ENCODE measurements at places on chromosomes 7 and 10.

GRCh38 chr10:82089327-82089726 is 214.3 kb downstream of the NRG3 start:
- DNase-seq, result no peak

GRCh38 chr10:45422207-45422865 is 48.3 kb downstream of the ALOX5 start:
- no peak for DNase-seq

DNA sequence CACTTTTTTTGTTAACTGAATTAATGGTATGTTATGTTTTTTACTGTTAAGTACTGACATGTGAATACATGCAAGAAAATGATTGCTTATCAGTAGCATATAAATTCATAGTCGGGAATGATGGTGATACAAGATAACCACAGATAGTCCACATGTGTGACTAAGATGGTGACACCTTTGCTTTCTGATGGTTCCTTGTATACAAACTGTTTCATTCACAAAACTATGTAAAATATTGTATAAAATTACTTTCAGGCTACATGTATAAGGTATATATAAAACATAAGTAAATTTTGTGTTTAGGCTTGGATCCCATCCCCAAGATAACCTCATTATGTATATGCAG is 10.0 kb downstream of the CISD1 start:
- DNase-seq, result no peak

DNA sequence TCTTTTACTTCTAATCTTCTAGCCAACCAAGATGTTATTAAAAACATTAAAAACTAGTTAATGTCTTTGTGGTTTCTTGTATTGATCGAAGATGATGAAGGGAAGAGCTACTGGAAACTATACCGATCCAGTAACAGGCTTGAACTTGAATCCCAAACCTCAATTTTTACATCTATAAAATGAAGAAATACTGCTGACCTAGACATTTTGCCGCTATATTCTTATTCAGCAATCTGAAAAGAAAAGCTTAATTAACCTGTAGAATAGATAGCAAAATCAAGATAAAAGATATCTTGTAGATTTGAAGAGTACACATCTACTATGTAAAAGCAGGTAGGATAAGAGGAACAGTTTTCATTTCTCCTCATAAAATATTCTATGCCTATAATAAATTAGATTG is 326.1 kb upstream of the LRRN3 start:
- no peak for DNase-seq

GRCh38 chr10:13351340-13351915 is 3.3 kb upstream of the SEPHS1 start:
- no peak for DNase-seq

GRCh38 chr10:84548869-84549268 is 220.5 kb downstream of the CCSER2 start:
- DNase-seq, result no peak

DNA sequence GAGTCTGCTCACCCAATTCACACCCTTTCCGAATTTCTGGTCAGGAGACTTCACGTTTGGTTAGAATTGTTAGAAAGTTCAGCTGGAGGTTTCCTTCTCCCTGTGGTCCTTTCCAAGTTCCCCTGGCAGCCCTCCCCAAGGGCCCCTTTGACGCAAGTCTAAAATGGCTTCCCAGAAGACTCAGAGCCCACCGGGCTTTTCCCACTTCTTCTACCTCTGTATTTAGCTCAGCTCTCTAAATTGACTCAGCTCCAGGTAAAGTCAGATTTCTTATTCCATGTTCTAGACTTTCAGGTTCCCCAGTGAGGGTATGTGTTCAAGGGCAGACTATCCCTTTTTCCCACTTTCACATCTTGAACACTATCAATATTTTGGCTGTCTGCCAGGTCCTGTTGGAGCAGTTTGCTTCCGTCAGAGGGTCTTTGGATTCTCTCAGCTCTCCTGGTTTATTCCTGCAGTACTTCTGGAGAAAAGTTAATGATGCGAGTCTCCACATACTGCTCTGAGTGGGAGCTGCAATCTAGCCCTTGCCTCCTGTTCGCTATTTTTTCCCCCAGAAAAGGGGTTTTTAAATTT is 53.1 kb upstream of the ZNF273 start:
- no peak for DNase-seq

GRCh38 chr10:61529208-61529607 is 76.0 kb upstream of the TMEM26 start:
- DNase-seq, result no peak

DNA sequence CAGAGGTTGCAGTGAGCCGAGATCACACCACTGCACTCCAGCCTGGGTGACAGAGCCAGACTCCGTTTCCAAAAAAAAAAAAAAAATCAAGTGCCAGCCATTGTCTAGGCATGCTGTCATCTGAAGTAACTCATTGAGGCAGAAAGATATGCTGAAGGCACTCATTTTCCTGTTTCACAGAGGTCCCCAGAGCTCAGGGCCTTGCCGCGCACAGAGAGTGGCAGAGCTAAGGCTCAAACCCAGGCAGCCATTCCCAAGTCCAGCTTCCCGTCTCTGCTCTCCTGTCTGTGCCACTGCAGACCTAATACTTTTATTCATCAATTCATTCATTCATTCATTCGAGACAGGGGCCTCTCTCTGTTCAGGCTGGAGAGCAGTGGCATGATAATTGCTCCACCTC is 3.5 kb downstream of the GRIFIN start:
- DNase-seq, result no peak

- no peak for DNase-seq
Observed at GRCh38 chr10:69996611-69997010, 56.0 kb upstream of the MACROH2A2 start.

- no peak for DNase-seq
Observed at GRCh38 chr7:105296491-105296890, 92.2 kb downstream of the SRPK2 start.

- no peak for DNase-seq
Observed at GRCh38 chr10:48636231-48636630, 31.4 kb upstream of the ARHGAP22 start.

GRCh38 chr7:2280424-2280823 is 33.8 kb downstream of the SNX8 start:
- DNase-seq, result no peak

GRCh38 chr10:16644146-16644545 is 122.5 kb upstream of the C1QL3 start:
- DNase-seq, result no peak

GRCh38 chr10:122296363-122297120 is 25.4 kb downstream of the BTBD16 start:
- DNase-seq, result no peak

DNA sequence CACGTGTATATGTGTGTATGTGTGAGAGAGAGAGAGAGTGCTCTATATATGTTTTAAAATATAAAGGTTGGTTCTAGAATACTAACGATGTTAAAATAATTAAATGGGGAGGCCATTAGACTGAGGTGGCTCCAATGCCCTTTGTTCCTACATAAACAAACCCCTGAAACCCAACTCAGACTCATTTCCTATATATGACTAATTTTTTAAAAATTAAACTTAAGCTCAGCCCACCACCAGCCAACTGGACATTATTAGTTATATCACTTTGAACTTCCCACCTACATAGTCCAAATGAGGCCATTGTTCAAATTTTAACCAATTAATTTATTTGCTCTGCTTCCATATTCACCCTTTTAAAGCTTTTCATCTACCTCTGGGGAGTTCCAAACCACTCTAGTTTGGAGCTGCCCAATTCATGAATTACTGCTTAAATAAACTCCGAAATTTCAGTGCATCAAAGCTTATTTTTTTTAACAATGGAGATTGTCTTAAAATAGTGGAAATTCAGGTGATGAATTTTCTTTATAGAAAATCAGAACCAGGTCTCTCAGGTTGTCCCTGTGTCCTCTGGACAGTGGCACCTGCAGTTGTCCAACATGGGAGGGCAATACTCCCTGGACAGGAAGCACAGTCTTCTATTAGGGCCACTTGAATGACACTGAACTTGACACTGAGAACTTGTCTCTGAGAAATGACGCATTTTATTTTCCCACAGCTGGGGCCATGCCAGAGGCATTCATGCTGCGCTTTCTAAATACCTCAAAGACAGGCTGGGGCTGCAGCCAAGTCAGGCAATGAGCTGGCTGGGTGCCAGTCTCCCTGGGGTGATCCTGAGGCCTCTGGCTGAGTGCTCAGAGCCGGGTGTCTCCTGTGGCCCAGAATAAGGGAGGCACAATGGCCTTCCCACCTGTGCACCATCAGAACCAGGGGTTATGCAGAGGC is 109.5 kb upstream of the TMEM72 start:
- DNase-seq, result no peak

- no peak for DNase-seq
Observed at GRCh38 chr10:97047788-97048187, 138.0 kb downstream of the SLIT1 start.

DNA sequence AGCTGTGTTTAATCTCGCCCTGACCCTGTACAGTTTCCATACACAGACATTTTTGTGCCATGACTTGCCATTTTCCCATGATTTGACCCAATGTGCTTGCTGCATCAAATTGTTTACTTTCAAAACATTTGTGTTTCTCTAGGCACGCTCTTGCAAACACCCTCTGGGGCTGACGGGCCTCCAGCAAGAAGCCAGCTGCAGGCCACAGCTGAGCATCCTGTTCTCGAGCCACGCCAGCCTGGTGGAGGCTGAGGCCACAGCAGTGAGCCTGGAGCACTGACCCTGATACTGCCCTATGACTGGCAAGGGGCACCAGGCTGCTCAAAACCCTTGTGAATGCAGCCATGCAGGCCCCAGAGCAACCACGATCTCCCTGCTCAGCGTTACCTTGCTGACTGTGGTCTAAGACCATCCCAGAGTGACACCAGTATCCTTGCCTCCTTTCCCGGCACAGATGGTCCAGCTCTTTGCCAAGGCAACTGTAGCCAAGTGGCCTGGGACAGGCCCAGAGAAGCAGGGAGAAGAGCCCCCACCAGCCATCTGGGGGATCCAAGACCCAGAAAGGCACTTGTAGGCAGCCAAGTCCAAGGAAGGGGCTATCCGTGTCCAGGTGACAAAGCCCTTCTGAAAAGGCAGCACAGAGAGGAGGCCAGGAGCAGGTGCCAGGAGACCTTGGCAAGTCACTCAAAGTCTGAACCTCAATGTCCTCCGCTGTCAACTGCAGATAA is 78.5 kb downstream of the OAT start:
- DNase-seq, result no peak

DNA sequence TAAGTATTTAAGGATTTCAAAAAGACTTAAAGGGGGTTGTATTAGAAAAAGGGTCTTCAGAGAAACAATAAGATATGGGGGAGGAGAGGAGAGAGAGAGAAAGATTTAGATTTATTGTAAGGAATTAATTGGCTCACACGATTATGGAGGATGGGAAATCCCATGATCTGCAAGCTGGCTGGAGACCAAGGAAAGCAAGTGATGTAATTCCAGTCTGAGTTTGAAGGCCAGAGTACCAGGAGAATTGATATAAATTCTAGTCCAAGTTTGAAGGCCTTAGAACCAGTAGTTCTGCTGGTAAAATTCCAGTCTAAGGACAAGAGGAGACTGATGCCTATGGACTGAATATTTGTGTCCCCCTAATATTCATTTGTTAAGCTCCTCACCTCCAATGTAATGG is 20.6 kb upstream of the SLC13A1 start:
- DNase-seq, result no peak

- DNase-seq, result no peak
Observed at GRCh38 chr7:48416327-48416908, 245.2 kb downstream of the ABCA13 start.

DNA sequence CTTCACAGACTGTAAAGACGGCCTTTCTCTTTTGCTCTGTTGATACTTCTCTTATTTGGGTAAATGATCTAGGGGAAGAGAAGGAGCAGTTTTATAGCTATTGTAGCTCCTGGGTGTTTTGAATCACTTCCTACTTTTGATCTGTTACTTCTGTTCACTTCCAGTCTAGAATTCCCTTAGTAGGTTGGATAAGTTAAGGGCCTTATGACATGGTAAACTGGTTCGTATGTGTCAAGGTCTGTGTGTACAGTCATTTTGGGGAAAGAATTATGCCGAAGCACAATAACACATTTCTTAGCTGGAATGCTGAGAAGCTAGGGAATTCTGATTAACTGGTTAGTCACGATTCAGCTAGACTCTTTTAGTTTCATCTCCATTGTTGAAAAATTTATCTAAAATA is 8.1 kb downstream of the DENND10 start:
- no peak for DNase-seq

DNA sequence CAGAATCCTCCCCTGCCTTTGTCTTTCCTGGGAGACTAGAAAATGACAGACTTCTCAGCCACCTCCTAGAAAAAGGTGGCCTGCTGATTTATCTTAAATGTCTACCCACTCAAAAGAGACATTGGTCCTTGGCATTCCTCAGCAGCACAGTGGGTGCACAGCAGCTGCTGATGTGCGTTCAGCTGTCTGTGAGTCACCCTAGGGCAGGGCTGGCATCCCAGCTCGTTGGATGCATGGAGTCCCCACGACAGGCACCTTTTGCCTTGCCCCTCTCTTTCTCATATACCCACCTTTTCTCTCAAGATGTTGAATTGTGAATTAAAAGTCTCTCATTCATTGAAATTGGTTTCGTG is 113.0 kb downstream of the DOCK1 start:
- no peak for DNase-seq

DNA sequence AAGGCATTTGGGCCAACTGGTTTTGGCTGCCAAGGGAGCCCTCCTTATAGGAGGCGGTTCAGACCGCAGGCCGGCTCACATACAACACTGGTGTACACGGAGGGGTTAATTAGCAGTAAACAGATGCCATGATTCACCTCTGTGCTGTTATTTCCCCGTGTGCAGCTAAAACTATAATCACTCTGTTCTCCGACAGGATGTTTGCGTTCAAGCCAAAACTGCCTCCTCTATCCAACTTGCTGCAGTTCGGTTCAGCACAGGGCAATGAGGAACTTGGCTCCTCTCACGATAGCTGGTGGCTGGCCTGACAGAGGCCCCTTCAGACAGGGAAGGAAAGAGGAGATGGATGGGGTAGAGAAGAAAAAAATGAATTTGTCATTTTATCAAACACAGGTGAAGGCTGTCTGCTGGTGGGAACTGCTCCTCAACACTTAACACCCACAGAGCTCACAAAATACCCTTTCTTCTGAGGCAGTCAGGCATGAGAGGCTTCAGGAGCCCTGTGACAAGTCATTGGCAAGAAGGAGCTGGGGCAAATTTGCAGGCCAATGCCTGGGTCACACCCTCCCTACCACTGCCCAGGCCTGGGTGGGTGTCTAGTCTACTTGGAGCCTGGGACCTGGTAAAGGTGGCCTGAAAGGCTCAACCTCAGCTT is 24.0 kb downstream of the KCNMA1 start:
- no peak for DNase-seq

- DNase-seq, result no peak
Observed at GRCh38 chr10:123836418-123837145, 55.0 kb downstream of the CPXM2 start.

DNA sequence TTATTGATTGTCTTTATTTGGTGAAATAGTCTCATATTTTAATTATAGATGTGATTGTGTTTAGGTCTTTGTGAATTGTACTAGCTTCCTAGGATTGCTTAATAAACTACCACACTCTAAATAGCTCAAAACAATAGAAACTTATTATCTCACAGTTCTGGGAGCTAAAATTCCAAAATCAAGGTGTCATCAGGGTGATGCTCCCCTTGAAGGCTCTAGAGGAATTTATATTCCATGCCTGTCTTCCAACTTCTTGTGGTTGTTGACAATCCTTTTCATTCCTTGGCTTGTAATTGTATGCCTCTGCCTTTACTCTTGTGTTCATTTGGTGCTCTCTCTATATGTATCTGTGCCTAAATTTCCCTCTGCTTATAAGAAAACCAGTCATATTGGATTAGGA is 155.3 kb upstream of the AKR1E2 start:
- DNase-seq, result no peak

GRCh38 chr10:79159141-79159651 is 90.4 kb downstream of the ZMIZ1 start:
- no peak for DNase-seq
